ENCODE measurements at places on chromosomes 5 and 9.

GRCh38 chr5:41109186-41109585, 38.0 kb upstream of the MROH2B start:
- DNase-seq: no peak

DNA sequence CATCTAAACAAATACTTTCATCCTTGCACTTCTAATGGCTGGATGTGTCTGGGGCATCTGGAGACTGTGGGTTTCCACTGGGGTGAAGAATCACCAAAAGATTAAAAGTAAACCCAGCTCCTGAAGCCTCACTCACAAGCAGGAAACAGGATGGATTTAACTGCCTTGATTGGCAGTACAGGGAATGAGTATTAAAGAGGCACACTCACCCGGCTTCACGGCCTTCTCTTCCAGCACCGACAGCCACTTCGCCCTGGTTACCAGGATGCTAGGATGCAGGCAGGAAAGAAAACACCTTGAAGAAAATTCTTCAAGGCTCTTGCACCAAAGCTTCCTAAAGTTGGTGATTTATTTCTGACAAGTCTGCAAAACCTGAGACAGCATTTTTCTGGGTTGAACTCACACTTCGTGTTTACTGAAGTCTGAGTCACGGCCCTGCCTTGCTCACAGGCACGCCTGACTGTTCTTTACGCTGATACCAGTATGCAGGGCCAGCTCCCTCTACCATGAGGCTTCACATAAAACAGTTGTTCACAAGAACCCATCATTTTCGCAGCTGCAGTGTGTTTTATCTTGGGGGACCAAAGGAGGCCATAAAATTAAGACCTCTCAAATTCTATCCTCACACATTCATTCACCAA, 56.5 kb upstream of the ZNF354A start:
- no peak for DNase-seq

- no peak for DNase-seq
Measured at GRCh38 chr5:99763021-99763774, 772.0 kb upstream of the FAM174A start.

DNA sequence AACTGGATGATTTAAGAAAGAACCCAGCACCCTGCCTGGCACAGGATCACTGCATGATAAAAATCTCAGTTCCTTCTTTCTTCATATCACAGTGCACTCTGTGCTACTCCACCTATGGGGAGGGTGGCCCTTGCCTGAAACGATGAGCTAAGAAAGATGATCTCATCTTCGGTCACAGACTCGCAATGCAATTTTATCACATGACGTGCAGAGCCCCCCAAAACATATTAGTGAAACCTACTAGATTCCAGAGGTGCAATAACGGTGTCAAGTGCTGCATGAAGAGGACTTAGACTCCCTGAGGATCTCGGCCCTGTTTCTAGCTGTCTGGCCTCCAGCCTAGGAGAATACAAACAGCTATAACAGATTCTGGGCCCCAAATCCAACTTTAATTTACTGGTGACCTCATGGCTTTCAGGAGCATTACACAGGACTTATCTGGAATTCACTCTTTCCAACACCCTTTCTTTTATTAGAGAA, 104.0 kb downstream of the EBF1 start:
- no peak for DNase-seq

DNA sequence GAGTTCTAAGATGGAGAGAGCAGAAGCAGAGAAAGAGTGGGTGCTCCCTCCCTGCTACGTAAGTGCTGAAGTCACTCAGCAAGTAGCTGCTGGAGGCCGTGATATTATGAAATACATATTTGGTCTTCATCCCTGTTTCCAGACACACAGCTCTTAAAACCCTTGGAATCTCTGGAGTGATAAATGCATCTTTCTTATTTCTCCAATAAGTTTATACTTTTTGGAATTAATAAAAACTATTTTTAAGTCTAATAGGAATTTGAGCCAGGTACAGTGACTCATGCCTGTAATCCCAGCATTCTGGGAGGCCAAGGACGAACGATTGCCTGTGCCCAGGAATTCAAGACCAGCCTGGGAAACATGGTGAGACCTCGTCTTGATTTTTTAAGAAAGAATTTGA, 60.6 kb downstream of the AUH start:
- no peak for DNase-seq

DNA sequence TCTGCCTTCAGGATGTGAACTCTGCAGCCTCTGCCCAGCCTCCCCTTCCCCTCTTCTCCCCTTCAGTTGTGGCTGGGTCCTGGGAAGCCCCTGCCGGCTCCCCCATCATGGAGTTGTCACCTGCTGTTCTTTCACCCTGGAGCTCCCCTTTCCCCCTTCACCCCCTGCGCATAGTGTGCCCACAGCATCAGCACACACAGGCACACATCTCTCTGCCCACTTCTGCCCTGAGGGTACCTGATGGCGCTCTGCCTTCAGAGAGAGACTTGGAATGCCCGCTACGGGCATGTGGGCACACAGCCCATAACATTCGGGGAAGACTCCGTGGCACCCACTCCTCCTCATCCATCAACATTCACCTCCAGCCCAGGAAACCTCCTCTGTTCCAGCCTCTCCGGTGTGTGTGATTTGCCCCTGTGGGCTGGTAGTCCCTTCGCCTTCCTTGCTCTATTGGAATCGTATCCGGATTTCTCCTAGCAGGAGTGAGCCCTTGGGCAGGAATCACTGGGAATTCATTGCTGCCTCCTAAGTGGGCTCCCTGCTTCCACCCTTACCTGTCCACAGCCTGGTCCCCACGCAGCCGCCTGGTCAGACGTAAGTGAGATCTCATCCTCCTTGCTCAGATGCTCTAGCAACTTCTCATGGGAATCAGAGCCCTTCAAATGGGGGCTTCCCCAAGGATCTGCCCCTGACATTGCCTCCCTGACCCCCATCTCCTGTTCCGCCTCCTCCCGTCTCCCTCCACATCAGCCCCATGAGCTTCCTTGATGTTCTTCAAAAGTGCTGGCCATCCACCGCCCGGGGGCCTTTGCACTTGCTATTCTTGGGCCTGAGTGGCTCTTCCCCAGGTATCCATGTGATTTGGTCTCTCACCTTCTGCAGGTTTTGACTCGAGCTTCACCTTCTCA, 61.5 kb upstream of the CTSL start:
- DNase-seq: no peak

- no peak for DNase-seq
Measured at GRCh38 chr9:92279302-92279701, 14.2 kb downstream of the IARS1 start.

DNA sequence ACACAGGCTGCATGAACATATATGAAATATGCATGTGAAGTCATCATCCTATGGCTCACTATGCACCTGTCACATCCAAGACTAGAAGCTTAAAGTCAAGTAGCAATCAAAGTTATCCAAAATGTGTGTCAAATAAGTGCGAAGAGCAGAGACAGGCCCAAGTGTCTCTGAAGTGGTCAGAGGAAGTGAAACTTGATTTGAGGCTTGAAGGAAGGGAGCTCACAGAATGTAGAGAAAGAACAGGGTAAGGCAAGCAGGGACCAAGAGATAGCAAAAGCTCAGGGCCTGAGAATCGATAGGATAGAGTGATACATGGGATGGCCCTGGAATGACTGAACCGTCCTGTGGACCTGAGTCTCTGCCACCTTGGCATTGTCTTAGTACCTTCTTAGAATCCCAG, 274.3 kb upstream of the TRPC7 start:
- DNase-seq: no peak
